Stimulated activated CD8-positive, alpha-beta memory T cell treated with anti-CD3 and anti-CD28 coated beads, Interleukin-4, amount 100 ng/mL, for 4 hours (primary cell): ENCODE measurements at places on chromosomes 4 and X.

- DNase-seq: no peak
Measured at GRCh38 chrX:119695535-119696050, 2.6 kb upstream of the SEPTIN6 start.

DNA sequence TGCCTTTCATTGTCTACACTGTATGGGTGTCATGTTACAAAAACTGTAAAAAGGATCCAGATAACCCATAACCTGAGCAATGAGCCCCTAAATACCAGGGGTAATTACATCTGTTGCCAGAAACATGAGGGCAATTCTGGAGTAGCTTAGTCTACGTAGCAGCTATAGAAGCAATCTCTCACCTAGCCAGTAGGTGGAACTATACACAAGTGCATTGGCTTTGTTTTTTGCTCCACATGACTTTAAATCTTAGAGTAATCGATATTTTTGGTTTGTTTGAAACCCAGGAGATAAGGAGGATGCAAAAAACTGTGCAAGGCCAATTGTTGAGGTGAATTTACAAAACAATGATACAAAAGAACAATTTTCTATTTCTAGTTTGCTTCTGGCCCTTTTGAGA is 57.5 kb downstream of the GPR82 start:
- DNase-seq: no peak

DNA sequence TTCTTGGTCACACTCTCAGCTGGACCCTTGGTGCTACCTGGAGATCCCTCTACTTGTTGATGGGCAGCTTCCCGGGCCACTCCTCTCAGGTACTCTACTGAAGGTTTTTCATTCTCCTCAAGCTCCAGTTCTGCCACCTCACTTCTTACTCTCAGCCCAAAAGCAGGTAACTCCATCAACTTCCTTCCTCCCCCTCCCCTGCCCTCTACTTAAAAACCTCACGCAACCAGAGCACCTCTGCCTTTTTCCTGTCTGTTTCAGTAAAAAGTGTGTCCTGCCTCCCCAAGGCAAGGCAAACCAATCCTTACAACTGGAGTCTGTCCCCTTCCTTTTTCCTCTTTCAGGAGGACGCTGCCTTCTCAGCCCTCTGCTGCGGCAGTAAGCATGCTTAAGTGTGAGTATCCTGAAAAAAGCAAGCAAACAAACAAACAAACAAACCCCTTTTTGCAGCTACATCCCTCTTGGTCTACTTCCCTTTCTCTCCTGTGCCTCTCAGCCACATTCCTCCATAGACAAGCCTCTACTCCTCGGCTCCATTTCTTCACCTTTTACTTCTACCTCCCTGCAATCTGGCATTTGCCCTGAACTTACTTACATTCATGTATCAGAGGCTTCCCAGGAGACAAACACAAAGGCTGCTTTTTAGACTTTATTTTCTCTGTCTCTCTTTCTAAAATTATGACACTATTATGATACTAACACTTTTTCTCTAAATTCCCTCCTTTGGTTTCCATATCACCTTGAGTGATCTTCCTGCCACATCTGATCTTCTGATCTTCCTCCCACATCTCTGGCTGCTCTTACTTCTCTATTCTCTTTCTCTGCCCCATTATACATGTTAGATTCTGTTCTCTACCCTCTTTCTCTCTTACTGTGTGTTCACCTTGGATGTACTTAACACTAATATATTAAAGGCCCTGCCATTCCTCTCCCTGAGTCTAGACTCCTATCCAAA is 5.4 kb downstream of the ALPK1 start:
- no peak for DNase-seq

GRCh38 chr4:51830156-51830720 is 12.7 kb upstream of the DCUN1D4 start:
- DNase-seq: no peak

DNA sequence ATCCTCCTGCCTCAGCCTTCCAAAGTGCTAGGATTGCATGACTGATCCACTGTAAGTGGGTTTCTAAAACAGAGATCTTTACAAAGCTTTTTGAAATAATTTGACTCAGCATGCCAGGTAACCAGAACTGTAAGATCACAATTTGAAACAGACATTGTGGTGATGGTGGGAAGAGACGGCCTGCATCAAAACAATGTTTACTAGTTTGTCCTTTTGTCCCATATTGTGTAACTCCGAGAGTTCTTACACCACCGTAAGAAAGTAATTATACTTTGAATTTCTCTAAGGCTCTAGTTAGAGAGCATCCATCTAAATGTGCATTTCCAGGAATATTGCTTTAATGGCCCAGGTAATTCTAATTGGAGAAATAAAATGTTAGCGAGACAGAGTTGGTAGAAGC is 594 bp upstream of the ARHGAP24 start:
- no peak for DNase-seq

GRCh38 chr4:17072483-17072882 is 174.0 kb upstream of the LDB2 start:
- DNase-seq: no peak

GRCh38 chrX:19571711-19572110 is 56.4 kb upstream of the MAP3K15 start:
- no peak for DNase-seq

DNA sequence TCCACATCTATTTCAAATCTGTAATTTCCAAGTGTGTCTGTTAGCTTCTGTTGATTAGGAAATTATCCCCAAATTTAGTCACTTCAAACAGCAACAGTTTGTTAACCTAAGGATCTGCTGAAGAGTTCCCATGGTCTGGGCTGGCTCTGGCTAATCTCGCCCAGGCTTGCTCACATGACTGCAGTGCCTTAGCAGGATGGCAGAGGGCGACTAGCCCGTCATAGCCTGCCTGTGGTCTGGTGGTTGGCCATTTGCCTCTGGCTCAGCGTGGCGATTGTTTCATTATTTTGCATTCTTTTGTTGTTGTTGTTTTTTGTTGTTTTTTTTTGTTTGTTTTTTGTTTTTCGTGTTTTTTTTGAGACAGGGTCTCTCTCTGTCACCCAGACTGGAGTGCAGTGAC is 264.0 kb downstream of the TRIML1 start:
- DNase-seq: no peak

DNA sequence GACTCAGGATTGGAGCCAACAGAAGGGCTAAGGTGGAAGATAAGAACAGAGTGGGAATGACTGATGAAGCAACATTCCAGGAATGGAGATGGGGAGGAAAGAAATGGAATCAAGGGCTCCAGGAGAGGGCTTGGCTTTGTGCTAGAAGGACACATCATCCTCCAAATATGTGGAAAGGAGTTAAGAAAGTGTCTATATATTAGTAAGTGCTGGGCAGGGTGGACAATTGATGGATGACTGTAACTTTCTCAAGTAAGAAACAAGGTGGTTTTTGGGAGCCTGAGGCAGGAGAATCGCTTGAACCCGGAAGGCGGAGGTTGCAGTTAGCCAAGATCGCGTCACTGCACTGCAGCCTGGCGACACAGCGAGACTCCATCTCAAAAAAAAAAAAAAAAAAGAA is 71.6 kb upstream of the NFKB1 start:
- no peak for DNase-seq

- no peak for DNase-seq
Measured at GRCh38 chrX:12052109-12052508, 86.2 kb upstream of the FRMPD4 start.

- no peak for DNase-seq
Measured at GRCh38 chrX:68894513-68895340, 65.9 kb downstream of the EFNB1 start.

DNA sequence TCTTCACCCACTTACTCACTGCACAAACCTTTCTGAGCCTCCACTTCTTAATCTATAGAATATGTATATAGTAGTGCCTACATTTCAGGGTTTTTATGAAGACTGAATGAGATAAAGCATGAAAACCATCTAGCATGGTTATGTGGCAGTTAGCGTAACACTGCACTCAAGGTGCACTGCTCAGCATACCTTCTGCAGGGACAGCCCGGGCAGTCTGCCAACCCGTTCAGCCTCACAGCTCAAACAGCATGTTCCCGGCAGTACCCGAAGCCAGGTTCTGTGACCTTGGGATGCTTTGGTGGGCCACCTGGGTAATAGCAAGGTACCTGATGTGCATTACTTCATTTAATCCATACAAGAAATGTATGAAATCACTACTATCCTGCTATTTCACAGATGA is 81.4 kb downstream of the DOCK11 start:
- no peak for DNase-seq

- no peak for DNase-seq
Measured at GRCh38 chrX:5807181-5807580, 421.5 kb downstream of the NLGN4X start.

DNA sequence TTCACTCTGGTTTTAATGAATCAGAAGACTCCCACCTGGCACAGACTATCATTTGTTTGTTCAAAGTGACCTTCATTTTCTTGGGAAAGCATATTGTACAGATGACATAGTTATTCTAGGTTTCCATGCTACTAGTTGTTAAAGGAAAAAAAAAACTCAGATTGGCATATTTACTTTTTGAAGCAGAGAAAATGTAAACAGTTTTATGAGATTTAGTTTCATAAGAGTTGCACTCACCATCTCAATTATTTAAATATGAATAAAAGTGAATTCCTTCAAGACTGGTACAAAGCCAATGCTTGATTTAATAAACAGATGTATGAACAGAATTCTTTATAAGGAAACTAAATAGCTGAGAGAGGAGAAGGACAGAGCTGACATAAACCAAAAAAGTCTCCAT is 280.3 kb upstream of the UGT8 start:
- DNase-seq: no peak

GRCh38 chr4:89298155-89298554 is 9.4 kb downstream of the GPRIN3 start:
- no peak for DNase-seq

- no peak for DNase-seq
Measured at GRCh38 chr4:183757060-183757459, 98.0 kb downstream of the TRAPPC11 start.

- no peak for DNase-seq
Measured at GRCh38 chr4:184284742-184285141, 67.1 kb upstream of the ENPP6 start.

- peak; percentile 47 for DNase-seq
Measured at GRCh38 chrX:153609917-153610835, 11.2 kb upstream of the CCNQ start.

GRCh38 chr4:26175006-26175786 is 145.6 kb upstream of the RBPJ start:
- no peak for DNase-seq

GRCh38 chrX:48451708-48452107 is 18.4 kb downstream of the SLC38A5 start:
- no peak for DNase-seq

GRCh38 chrX:3144651-3145050 is 103.4 kb downstream of the ARSF start:
- DNase-seq: no peak

- DNase-seq: no peak
Measured at GRCh38 chrX:18036394-18036793, 175.3 kb upstream of the RAI2 start.

DNA sequence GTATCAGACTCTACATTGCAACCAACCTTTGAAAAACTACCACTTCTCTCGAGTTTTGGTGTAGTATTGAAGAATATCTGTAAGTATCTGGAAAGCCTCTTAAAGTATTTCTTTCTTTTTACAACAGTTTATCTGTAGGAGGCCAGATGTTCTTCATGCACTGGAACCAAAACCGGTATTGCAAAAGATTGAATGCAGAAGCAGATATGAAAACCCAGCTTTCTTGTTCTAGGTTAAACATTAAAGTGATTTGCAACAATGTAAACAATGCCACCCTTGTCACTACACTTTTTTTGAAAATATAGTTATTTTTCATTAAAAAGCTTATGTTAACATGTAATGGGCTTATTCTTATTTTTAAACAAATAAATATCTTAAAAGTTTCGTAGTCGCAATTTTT is 27.2 kb downstream of the PLS3 start:
- no peak for DNase-seq

DNA sequence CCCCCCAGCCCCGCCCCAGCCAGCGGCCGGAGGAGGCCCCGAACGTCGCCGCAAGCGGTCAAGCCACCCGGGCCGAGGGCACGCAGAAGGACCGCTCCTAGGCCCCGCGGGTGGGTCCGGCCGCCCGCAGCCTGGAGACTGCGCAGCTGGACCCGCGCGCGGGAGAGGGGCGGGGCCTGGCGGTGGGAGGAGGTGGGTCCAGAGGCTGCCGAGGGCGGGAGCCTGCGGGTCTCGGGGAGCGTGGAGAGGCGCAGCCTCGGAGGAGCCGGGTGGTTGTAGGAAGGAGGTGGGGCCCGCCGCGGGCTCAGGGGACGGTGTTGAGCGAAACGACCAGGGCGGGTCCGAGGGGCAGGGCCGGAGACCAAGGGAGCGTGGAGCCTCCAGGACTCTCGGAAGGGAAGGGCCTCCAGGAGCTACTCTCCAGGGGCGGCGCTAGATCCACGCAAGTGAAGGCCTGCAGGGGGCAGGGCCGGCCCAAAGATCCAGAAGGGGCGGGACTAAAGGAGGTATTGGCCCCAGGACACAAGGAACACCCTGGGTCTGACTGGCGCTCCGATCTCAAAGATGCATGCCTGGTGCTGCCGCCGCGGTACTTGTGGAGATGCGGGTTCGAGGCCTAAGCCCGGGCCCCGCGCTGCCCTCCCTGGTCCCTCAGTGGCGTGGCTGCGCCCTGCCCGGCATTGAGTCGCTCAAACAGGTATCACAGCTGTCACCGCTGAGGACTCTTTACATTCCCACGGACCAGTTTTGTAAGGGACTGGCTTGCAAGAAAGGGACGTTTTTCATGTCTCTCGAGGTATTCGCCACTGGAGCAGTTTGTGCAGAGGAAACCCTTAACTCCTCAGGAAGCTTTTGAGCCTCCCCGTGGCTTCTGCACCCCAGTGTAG is 5.9 kb downstream of the TIMM17B start:
- peak; percentile 49 for DNase-seq
